Heart right ventricle (tissue), 16 donors: ENCODE measurements at places on chromosomes 16 and 17.

DNA sequence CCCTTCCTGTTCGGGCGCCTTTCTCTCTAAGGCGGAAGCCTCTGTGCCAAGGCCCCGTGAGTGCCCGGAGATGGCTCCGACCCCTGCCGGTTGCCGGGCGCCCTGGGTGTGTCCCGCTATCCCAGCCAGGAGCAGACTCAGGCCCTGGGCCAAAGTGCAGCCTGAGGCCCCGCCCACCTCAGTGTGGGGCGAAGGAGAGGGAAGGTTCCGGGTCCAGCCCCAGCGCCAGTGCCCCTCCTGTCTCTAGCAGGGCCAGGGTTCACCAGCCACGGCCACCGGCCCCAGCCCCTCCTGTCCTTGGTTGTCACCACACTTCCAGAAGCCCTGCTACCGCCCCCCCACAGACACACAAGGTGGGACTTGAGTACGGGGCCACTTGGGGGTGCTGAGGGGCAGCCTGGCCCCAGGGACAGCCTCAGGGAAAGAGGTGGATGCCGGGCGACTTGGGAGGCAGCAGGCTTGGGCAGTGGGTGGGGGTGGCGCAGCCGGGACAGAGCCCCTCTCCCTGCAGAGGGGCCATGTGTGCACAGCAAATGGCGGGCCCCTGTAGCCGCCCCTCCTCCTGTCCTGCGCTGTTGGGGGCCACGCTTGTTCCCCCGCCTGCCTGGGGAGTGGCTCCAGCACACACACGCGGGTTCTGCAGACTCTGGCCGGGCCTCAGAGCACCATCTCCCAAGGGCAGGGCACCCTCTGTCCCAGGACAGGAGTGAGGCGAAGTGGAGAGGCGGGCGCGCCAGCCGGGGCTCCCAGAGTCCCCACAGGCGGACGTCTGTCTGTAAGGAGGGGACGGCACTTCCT, 6.0 kb downstream of the C1QTNF8 start:
- peak; percentile 81 for DNase-seq

DNA sequence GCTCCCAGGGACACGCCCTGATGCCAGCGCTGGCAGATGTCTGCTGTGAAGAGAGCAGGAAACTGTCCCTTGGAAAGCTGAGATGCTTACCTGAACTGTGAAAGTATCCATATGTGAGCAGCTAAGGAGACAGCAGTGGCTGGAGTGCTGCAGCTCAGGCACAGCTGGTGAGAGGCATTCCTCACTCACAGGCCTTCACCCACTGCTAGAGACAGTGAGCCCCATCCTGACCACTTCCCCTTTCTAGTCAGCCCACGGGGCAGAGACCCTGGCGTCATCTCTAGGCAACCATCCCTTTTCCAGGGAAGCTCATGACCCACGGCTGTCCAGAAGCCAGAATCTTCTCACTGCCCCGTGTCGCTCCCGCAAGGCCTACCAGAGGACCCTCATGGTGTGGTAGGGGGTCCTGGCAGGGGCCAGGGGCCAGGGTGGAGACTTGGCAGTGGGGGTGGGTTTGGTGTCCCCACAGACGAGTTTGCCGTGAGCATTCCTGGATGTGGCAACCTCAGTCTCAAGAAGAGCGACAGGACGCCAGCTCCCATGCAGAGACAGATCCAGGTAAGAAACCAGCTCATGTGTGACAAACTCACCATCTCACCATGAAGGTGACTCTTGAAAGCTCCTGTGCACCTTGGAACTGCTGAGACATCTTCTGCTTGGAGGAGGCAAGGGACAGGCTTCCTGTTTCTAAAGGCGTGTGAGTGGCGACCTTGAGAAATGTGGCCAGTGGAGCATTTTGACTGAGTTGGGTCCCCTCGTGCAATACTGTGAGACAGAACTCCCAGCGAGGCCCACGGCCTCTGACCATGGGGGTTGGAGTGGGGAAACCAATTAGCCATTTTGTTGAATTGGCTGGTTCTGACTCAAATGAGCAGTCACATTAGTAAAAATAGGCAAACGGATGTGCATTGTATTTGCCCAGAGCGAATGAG, at the start of gene SCIMP:
Gene SCIMP (minus strand): TSS at position 216 of the 932 bp plus-strand sequence. CDS start 105 bp downstream, at position 111.
- DNase-seq = no peak

- no peak for DNase-seq
These were observed 868 bp downstream of the MED13 start for GRCh38 chr17:62064029-62064790.

- peak; percentile 59 for DNase-seq
These were observed 168.9 kb downstream of the CBLN1 start for GRCh38 chr16:49112754-49113153.

- no peak for DNase-seq
These were observed 4.7 kb upstream of the IRF8 start for GRCh38 chr16:85894266-85894665.

DNA sequence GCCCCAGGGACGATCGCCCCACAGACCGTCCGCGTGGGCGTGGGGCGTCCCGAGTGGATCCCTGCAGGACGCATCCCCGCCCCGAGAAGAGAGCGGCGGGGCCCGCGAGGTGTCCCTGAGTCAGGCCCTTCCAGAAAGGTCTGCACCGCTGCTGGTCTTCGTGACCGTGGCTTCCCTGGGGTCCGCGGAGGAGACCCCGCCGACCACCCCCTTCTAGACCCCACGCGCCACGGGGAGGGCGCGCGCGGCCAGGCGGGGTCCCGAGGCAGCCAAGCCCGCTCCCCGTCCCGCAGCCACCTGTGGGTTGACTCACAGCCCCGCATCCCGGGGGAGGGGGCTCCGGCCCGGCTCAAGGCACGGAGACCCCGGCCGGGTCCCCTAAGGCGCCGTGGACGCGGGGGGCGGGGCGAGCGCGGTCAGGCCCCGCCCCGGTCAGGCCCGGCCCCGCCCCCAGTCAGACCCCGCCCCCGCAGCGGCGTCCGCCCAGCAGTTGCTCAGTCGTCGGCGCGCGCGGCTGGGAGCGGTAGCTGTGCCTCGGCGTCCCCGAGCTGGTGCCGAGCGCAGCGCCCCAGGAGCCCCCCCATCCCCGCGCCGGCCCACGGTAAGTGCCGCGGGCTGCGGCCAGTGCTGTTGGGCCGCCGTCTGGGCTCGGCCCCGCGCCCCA, at the start of gene BAIAP3:
Gene BAIAP3 (plus strand): TSS at position 497 of the 664 bp plus-strand sequence. CDS start 4,905 bp downstream, outside the sequence.
- peak; percentile 66 for DNase-seq

DNA sequence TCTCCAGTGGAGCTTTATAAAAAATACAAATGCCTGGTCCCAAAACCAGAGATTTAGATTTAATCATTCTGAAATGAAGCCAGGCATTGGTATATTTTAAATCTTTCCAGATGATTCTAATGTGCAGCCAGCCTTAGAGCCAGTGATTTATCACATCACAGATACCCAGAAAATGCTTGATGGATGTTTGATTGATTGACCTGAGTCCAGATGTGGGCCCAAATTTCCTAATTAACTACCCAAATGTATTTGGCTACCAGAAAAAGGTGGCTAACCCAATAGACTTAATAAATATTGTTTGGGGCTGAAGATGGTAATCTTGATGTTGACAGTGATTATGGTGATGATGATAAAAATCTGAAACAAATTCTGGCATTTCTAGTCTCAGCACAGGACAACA, 93.1 kb downstream of the ABCC12 start:
- DNase-seq = no peak

DNA sequence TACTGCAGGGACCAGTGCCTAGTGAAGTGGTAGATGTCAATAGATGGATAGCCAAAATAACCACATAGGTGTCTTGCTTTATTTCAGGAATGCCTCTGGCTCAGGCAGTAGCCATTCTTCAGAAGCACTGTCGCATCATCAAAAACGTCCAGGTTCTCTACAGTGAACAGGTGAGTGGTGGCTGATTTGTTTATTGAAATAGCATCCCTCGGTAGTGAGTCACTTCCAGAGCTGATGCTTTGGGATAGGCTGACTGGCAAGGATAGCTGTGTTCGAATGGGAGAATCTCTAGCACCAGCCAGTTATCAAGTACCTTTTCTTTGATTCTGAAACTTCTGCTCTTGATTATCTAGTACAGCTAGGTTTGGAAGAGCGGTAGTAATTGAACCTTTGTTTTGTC, 10.3 kb downstream of the PHAF1 start:
- DNase-seq = no peak
